ENCODE measurements at places on chromosomes 5 and 9.

GRCh38 chr5:168238463-168238862 lies 53.0 kb upstream of the WWC1 start:
- no peak for DNase-seq

DNA sequence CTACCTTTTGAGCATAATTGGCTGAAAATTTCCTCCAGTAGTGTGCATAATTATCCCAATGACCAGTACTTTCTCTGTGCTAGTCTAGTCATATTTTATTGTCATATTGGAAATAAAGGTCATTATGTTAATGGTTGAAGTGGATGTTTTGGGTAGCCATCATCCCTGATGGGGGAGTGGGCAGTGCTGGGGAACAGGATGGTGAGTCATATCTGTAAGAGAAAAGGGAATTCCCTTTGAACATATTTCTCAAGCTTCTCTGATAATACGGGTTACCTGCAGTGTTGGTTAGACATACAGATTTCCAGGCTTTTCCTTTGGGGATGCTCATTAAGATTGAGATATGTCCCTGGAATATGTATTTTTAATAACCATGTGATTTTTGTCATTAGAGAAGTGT lies 33.3 kb upstream of the SPATA31D4 start:
- no peak for DNase-seq

- DNase-seq = no peak
Measured at GRCh38 chr5:81219389-81219788, 13.7 kb upstream of the CKMT2 start.

GRCh38 chr5:149186506-149186905 lies 45.2 kb downstream of the ABLIM3 start:
- no peak for DNase-seq

DNA sequence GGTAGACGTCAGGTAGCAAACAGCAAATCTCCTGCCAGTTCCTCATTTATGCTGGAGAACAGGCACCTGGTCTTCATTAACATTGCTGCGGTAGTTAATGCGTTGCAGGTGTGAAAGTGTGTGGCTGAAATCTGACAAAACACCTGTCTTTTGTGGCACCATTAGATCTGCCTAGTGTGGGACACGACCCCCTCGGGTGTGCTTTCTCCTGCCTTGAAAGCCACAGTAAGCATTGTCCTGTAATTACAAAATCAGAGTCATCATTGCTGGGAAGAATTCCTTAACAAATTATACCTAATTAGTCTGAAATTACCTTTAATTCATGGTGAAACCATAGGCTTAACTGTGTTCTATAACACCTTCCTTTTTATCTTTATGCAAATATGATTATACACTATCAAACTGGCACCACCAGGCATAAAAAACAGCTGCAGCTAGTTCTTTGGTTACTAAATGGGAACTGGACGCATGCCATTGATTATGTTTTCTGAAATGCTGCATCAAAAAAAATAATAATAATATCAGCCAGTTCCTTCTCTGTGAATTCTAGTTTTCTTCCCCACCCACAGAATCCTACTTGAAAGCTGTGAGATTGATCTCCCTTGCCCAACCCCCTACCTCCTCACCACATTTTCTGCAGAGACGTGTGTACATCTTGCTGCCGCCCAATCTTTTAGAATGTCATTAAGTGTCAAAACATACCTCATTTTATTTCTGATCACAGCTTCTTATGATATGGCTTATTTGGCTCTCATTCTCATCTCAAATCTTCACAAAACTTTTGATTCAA lies 374.0 kb downstream of the NFIB start:
- DNase-seq = no peak

DNA sequence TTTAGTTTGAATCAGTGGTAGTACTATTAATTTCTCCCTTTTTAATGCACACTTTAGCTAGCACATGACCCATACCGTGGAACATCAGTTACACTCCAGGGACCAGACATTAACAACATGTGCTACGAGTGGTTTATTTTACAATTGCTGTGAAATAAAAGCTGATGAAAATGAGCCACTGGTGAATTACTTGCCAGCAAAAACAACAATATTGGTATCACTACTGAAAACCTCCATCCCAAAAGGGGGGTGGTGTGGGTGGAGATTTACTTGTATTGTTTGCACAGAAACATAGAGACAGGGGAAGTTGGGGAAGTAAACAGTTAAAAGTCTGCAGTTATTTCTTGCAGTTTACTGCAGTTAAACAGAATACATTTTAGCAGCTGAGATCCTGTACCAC lies 369.6 kb upstream of the GRAMD2B start:
- DNase-seq = no peak

- DNase-seq = no peak
Measured at GRCh38 chr9:136658849-136659535, 3.7 kb upstream of the EGFL7 start.

GRCh38 chr9:100756217-100756616 lies 178.3 kb downstream of the CAVIN4 start:
- DNase-seq = no peak

DNA sequence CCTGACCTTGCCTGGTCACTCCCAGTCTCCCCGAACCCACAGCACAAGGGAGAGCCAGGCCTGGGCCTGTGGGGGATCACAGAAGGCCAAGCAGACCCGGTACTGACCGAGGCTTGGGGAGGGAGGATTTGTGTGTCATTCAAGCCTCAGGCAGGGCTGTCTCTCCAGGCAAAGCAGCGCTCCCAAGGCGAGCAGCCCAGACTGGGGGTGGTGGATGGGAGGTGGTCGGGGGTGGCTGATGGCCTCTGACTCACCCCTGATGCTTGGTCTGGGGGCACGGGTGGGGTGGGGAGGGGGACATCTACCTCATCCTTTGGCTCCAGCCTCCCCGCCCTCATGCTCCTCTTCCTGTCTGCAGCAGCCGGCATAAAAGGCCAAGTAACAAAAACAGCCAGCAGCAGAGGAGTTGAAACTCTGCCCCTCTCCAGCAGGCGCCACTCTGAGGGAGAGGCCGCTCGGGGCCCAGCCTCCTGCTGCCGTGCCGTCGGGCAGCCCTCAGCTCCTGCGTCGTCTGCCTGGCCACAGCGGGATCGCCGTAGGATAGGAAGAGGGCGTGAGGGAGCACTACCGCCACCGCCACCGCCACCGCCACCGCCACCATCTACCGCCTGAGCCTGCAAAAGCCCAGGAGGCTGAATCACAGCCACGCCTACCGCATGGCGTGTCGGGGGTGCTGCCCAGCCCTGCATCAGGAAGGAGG lies 166.0 kb downstream of the OLFM1 start:
- no peak for DNase-seq

GRCh38 chr5:72508241-72509170 lies 1.3 kb upstream of the ZNF366 start:
- no peak for DNase-seq

DNA sequence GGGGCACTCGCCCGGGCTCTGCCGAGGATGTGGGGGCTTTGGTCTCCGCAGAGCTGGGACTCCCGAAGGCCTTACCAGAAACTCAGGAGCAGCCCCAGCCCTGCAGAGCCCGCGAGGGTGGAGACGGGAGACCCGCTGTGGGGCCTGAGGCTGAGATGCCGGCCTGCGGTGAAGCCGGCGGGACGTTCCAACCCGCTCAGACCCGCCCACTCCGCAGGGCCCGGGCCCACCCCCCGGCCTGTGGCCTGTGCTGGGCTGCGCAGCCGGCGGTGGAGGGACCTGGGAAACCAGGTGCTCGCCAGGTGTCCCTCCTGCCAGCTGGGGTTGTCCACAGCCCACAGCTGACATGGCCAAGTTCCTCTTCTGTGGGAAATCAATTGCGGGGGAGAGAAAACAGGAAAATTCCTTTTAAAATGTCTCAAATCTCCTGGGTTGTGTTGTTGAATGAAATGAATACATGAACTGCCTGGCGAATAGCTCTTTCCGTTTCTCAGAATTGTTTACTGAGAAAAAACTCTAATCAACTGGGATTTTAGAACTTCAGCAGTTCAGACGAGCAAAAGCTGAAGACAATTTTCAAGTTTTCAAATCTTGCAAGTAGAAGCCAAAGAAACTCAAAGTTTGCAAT lies 49.0 kb upstream of the IRX4 start:
- no peak for DNase-seq

DNA sequence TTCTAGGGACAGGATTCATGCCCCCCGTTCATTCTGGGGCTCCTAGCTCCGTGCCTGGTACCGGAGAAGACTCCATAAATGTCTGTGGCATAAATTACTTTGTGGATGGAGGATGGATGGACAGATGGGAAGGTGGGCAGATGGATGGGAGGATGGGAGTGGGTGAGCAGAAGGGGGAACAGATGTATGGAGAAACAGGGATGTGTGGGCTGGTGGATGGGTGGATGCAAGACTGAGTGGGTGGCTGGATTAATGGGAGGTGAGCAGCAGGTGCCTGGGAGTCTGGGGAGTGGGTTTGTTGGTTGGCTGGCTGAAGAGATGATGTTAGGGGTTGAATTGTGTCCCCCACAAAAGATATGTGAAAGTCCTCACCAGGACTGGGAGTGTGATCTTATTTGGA lies 43.5 kb downstream of the SARDH start:
- no peak for DNase-seq

GRCh38 chr5:146867996-146868708 lies 10.4 kb downstream of the PPP2R2B start:
- no peak for DNase-seq

- DNase-seq = peak; percentile 12
Measured at GRCh38 chr9:33817327-33818166, 587 bp downstream of the UBE2R2 start.

DNA sequence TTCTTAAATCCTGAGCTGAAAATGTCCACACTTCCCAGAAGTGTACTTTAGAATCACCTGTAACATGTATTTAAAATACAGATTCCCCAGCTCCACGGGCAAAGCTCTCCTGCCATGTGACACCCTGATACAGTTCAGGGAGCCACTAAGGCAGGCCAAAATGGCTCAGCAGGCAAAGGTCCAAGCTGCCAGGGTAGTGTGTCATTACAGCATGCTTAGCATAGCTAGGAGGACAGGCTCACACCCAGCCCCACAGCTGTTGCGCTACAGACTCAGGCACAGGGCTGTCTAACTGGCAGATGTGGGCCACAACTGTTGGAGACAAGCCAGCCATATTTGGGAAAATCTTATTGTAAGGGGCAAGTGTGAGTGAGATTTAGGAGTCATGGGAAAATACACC lies 73.0 kb downstream of the C9orf85 start:
- DNase-seq = no peak

DNA sequence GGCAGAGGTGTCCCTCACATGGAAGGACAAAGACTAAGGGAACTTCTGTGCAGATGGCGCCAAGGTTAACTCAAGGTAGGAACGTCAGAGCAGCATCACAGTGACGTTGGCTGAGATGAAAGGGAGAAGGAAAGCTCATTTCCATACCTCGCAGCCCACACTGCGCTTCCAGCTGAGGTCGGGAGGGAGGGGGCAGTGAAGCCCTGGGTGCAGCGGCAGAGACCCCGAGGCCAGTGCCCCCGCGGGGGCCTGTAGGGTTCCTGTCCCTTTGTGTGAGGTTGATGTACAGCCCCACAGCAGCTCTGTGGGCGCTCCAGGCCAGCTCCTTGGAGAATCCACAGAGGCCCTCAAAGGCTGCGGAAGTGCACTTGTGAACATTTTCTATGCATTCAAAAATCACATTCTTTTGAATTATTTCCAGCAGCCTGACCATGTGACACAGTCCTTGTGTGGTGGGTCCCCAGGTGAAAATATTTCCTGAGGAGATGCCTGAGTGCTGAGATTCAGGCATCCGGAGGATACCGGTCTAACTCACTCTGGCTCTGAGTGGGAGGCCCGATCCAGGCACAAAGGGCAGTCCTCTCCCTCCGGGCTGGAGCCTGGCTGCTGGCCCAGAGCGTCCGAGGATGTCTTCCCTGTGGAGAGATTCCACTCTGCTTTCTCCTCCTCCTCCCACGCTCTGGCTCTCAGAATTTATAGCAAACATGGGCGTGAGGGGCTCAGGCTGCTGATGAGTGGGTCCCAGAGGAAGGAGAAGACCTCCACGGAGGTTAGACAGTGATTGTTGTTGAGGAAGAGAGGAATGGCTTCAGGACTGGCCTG lies 150.7 kb downstream of the ICE1 start:
- DNase-seq = no peak

DNA sequence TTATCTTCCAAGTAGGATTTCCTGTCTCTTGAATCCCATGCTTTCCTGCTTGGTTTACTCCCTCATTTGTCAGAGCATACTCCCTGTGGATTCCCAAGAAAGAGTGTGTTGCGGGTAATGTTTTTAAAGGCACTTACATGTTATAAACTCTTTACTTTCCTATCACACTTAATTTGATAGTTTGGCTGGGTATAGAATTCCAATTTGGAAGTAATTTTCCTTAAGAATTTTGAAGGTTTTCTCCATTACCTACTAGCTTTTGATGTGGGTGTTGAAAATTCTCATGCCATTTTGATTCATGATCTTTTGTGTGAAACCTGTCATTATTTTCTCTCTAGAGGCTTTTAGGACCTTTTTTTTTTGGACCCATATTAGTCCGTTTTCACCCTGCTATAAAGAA lies 47.2 kb upstream of the PITX1 start:
- no peak for DNase-seq

GRCh38 chr5:38462976-38463633 lies 93.3 kb downstream of the LIFR start:
- no peak for DNase-seq

- DNase-seq = no peak
Measured at GRCh38 chr9:105302728-105303127, 58.3 kb downstream of the SLC44A1 start.

GRCh38 chr5:40736103-40736875 lies 19.5 kb downstream of the TTC33 start:
- DNase-seq = no peak

- no peak for DNase-seq
Measured at GRCh38 chr9:111839987-111840386, 45.2 kb upstream of the SHOC1 start.

- no peak for DNase-seq
Measured at GRCh38 chr5:159215886-159216285, 6.5 kb upstream of the RNF145 start.

DNA sequence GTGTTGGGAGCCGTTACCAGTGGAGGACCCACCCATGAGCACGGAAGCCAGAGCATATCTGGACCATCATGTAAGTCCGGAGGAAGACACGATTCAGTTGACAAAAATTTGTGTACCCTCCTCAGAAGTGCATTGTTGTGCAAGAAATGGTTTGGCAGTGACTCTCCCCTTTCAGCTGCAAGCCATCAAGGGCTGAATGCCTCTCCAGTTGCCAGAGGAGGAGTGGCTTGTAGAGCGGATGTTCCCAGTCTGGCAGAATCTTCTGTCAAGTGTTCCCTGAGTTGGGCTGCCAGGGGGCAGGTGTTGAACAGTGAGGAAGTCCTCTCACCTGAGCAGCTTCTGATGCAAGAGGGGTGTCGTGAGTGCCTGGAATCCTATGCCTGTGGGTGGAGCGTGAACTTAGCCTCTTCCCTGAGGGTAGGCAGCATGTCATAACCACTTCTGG lies 27.6 kb upstream of the CDKN2AIPNL start:
- DNase-seq = no peak

Measured in activated CD4-positive, CD25-positive, alpha-beta regulatory T cell treated with anti-CD3 and anti-CD28 coated beads, Interleukin-2, amount 50 U/mL, for 16 hours (primary cell).